Activated CD4-positive, alpha-beta memory T cell treated with anti-CD3 and anti-CD28 coated beads, Interleukin-2, amount 10 ng/mL, durations not matched to agents 7 days and 5 days (primary cell): ENCODE measurements at places on chromosomes 5 and 9. TPM values are rescaled to one million over a fixed set of nuclear protein-coding genes. Genes with fewer than 3 reads are reported as not detected.

Gene NME5
- total RNA-seq = not detected

Gene TEX53
- not detected for total RNA-seq

Gene ADAMTS6
- 1.7 TPM for total RNA-seq

Gene GARIN3
- 0.13 TPM for total RNA-seq

Gene IL17B
- not detected for total RNA-seq

Gene MAN1B1
- 51.4 TPM for total RNA-seq

Gene ENTR1
- total RNA-seq = 54.9 TPM

Gene C9orf153
- not detected for total RNA-seq

Gene TLR4
- total RNA-seq = 0.20 TPM
